NCI-H2171 (cell line): ENCODE measurements at places on chromosomes 7 and 10.

DNA sequence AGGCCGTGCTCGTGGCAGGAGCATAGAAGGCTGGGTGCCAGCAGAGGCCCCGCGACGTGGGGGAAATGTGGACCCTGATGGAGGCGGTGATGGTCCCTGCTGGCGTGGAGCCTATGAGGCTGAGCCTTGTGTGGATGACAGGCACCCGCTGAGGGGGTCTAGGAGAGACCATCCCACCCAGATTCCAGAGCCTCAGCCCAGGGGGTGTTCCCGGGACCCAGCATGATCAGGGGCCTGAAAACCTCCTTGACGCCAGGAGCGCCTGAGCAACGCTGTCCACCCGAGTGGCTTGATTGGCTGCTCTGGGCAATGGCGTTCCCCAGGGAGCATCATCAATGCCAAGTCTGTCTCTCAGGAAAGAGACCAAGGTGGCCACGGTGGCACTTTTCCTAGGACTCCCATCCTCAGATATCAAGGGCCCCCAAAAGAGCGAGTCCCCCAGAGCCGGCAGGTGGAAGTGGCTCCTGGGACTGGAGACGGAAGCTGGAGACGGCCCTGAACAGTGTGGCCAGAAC is 61.1 kb downstream of the PWWP2B start:
- DNase-seq, result no peak

- no peak for DNase-seq
Measured at GRCh38 chr10:13016426-13016825, 14.9 kb upstream of the CCDC3 start.

DNA sequence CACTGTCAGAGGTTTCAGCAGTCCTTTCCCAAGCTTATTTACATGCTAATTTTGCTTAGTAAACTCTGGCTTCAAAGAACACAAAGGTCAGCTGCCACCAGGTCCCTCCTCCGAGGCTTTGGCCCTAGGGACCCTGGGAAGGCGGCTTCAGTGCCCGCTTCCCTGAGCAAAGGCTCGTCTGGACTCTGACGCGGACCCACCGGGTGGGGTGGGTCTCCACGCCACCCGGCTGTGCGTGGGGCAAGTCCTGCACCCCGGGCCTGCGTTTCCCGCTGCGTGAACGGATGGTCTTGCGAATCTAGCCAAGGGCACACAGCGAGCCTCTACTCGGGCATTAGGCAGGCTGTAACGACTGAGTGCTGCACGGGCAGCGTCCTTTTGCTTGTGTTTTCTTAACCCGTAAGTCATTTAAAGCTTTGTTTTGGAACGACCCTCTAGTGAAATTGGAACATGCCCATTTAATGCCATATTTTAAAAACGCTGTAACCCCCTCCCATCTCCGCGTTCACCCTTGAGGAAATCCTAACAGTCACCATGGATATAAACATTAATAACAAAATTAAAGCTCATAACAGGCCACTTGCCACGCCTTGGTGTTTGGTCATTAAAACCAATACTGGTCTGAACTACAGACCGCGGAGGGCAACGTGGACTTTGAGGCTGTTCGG is 828 bp downstream of the BNIP3 start:
- DNase-seq, result no peak

DNA sequence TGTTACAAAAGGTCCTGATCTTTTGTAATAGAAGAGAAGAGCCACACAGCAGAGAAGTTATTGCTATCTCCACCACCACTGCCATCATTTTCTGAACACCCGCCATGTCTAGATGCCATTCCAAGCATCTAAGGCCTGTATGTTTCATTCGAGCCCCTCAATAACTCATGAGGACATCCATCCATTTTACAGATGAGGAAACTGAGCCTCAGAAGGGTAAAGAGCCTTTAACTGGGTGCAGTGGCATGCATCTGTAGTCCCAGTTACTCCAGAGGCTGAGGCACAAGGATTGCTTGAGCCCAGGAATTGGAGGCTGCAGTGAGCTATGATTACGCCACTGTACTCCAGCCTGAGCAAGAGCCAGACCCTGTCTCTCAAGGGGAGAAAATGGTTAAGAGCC is 39.3 kb downstream of the UBE2H start:
- DNase-seq, result no peak

DNA sequence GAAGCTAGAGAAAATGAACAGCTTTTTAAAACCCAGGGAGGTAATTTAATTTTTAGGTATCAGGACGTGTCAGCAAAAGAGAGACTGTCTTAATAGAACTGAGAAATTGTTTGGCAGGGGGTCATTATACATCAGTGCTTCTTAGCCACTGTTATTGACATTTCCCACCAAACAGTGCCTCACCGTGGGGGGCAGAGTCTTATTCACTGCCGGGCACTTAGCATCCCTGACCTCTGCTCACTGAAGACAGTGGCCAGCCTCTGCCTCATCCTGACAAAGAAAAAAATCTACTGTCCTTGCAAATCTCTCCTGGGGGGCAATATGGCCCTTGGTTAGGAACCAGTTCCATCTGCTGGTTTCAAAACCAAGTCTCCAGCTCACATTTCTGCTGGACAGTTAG is 14.2 kb upstream of the MKI67 start:
- no peak for DNase-seq
